ENCODE measurements at places on chromosomes 12 and 14. TPM values are rescaled to one million over a fixed set of nuclear protein-coding genes. Genes with fewer than 3 reads are reported as not detected.

The ALX1 gene
- total RNA-seq: 3.9 TPM

The DEGS2 gene
- 1.8 TPM for total RNA-seq

The TBX3 gene
- 133 TPM for total RNA-seq

The STAC3 gene
- total RNA-seq: 0.23 TPM

The SYT10 gene
- 2.5 TPM for total RNA-seq

Measured in hepatocyte (in vitro differentiated cells).